ENCODE measurements at places on chromosomes 5 and 9.
A peak's percentile ranks its signal among the peaks of the same experiment; 100 is the strongest.

DNA sequence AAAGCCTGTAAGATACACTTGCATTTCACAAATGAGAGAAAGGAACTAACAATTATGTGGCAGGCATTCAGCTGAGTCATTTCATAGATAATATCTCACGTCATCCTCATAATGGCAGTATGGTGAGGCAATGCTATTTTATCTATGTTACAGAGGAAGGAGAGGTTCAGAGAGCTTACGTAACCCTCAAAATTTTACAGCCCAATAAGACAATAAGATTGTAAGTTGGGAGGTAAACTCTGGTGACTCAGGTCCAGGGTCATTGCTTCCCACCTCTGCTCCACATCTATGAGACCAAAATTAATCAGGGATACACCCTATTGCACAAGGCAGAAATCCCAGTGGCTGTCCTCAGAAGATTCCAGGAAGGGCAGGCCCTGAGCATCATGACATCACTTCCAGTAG lies 309.7 kb downstream of the NSG2 start:
- DNase-seq = no peak

GRCh38 chr9:130171226-130172148 lies 717 bp upstream of the NCS1 start:
- DNase-seq = peak; percentile 26

DNA sequence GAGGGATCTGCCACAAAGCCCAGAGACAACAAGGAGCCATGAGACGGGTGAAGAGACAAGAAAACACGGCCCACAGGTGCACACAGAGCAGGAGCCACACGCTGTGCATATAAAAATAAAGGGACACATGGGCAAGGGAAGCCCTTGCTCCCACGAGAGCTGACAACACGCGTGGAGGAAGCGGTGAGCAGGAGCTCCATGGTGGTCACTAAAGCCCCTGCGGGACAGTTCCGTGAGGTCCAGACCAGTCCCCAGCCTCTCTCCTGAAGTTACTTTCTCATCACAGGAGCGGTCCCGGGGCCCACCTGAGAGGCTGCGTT lies 90.7 kb downstream of the CAMSAP1 start:
- DNase-seq = no peak

DNA sequence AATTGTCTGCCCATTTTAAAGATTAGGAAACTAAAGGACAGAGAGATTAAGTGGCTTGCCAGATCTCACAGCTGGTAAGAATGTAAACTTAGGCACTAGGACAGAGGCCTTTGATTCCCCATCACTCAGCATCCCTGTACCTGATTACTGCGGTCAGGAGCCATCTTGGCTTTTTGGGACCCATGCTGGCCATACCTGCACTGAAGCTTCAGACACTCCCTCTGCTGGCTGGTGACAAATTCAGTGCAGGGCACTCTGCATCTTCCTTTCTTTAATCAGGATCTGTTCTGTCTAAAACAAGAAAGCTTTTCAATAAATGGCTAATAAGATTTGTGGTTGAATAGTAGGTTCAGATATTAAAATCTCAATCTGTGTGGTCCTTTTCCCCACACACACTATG lies 215.5 kb upstream of the RORB start:
- peak; percentile 0 for DNase-seq

GRCh38 chr9:21812415-21812814 lies 10.0 kb downstream of the MTAP start:
- no peak for DNase-seq

DNA sequence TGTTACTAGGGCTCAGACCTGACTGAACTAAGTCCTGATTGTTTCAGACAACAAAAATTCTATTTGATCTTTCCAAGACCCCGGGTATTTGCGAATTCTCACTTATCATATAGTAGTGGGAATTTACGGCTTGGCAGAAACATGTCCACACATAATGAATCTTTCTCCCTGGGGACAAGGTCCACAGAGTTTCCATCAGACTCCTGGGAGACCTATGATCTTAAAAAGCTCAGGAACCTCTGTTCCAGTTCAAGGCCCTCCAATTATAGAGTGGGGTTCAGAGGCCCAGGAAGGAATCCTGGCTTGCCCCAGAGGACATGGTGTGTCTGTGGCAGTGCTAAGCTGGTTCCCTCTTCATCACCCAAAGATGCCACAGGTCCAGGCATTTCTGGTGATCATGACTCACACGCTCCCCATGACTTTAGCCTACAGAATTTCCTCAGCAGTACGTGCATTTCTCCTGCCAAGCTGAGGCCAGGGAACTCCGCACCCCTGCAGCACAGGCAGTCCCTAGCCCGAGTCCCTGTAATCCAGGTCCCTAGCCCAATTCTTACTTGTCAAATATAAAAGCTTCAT lies 12.6 kb downstream of the RAPGEF1 start:
- DNase-seq = no peak

DNA sequence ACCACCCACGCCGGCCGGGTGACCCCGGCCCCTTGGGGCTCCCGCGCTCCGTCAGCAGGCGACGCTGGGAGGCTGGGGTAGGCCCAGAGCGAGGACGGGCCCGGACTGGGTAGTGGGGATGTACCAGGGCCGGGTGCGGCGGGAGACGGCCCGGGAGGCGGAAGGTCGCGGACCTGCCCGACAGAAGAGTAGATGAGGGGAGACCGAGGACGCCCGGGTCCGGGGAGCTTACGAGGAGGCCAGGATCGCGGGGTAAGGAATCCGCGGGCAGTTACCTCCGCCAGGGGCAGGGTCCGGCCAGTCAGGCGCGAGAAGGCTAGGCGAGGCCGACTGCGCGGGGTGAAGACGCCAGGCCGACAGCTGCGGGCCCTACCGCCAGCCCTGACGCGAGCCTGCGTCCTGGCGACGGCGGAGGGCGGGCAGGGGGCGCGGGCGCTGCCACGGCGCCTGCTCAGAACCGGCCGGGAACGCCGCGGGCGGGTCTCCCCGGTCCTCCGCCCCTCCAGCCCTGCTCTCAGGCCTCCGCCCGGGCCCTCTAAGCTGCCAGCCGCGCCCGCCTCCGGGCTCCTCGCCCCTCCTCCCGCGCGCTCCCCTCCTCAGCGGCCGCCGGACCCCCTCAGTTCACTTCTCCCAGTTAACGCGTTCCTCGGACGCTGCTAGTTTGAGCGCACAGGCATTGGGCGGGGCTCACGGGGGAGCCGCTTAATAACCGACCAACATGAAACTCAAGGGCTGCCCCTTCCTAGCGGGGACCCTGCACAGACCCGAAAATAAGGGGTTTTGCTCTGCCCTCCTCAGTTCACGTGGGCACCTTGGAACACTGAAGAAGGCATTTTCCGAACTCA lies at the start of gene CPLANE1:
TSS of gene CPLANE1 (minus strand) at position 407 of the 845 bp plus-strand sequence. CDS start 1,678 bp downstream, outside the sequence.
- DNase-seq = peak; percentile 90

All from NCI-H146 (cell line).